T-helper 1 cell (primary cell): ENCODE measurements at places on chromosomes 6 and 20.

DNA sequence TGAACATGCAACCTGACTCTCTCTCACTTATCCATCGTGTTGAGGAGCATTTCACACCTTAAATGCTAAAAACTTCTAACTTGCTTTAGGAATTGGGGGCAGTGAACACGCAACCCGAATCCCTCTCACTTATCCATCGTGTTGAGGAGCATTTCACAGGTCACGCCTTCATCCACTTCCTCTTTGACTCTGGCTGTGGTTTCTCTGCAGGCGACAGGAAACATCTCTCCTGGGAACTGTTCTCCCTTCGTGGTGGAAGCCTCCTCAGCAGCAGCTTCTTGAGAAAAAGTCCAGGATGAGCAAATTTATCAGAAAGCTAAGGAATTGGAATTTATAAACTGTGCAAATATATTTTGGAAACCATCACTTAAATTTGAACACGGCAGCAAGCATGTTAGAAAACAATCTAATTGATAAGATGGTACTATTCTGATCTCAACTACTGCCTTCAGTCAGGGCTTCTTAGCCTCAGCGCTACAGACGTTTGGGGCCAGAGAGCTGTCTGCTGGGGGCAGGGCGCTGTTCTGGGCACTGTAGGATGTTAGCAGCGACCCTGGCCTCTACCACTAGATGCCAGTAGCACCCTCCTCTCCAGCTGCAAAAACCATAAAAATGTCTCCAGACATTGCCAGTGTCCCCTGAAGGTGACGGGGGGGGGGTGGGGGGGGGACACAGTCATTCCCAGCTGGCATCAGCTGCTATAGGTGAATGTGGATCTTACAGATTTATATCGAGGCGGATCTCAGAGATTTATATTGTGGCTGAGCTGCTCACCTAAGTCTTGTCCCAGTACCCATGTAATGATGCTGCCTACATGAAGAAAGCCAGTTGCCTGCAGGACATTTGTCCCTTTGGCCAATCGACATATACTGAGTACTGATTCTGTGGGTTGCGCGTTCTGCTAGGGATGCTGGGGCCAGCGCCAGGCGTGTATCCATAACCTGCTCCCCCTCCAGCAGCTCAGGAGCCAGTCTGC is 26.2 kb downstream of the CTCFL start:
- peak; percentile 12 for DNase-seq

DNA sequence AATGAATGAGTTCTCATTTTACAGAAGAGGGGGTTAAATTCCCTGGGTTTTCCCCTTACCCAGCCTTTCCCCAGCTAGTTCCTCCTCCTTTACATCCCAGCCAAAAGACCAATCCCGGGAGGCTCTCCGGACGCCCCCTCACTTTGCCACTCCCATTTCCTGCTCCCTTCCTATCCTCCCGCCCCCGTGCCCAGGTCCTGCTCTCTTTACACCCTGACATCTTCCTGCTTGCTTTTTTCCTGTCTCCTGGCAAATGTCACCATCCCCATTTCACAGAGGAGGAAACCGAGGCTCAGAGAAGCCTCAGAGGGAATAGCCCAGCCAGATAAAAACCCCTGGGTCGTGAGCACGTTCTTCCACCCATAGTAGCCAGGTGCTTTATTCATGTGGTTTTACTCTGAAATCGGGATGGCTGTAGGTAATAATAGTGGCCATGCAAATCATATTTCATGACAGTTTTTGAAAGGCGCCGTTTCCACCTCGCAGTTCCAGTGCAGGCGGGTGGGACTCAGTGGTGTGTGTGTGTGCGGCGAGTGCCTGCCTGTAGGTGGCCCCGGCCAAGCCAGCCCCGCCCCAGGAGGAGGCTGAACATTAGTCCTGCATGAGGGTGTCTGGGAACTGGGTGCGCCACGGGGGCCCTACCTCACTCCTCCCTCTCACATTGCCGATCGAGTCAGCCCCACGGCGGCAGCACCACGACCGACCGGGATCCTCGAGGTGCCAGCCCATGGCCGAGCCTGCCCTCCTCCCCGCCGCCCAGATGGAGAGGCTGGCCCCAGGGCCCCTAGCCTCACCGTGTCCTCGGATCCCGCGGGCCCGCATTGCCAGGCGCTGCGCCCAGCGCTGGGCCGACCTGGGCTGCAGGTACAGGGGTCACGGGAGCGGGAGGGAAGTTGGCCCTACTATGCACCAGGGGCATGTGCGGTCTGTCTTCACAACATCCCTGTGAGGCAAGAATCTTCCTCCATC is at the start of gene ARHGAP40:
ARHGAP40 (plus strand) TSS at position 594 of the 969 bp plus-strand sequence.
- DNase-seq = no peak

DNA sequence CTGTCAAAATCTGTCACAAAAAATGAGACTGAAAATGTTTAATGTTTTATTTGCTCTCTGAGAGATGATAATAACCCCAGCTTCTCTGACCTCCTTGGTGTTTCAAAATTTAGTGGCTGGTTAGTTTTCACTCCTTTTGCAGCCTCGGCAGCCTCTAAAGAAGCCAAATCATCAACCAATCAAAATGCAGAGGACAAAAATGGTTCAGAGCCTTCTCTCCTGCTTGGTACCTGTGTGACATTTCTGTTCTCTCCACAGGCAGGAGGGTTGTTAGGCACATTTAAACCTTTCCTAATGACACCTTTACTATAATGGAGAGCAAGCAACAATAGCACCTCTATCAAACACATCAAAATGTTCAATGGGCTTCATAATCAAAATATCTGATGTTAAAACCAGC is 375.5 kb downstream of the HACE1 start:
- no peak for DNase-seq

GRCh38 chr6:26165261-26165790 is 78.1 kb downstream of the HFE start:
- no peak for DNase-seq

- no peak for DNase-seq
Measured at GRCh38 chr20:8877294-8877693, 191.6 kb upstream of the PLCB4 start.

DNA sequence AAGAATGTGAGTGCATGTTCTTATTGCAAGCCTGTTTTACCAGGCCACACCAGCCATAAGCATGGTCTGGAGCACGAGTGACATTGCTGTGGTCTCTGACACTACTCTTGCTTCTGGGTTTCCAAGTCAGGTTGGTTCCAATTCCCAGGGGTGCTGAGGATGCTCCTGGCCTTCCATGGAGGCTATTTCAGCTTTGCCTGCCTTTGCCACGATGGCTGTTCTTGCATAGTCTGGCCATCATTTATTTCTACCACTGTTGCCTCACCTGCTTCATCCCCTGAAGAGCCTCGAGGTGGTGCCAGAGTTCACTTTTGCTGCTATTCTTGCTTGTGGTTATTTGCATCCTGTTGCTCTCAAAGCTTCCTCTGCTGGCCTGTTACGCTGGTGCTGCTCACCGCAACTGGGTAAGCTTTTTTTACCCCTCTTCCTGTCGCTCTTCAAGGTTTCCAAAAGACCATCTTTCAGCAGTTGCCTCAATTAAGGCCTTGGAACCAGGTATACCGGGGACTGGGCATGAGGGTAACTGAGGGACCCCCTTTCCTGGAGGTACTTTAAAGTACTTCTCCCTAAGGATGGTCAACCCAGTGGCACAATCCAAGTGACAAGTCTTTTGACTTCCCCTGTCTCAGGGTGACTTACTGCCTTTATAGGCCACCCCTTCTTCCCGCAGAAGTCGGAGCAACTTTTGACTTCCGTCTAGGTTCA is 64.5 kb downstream of the AKAP7 start:
- peak; percentile 55 for DNase-seq

DNA sequence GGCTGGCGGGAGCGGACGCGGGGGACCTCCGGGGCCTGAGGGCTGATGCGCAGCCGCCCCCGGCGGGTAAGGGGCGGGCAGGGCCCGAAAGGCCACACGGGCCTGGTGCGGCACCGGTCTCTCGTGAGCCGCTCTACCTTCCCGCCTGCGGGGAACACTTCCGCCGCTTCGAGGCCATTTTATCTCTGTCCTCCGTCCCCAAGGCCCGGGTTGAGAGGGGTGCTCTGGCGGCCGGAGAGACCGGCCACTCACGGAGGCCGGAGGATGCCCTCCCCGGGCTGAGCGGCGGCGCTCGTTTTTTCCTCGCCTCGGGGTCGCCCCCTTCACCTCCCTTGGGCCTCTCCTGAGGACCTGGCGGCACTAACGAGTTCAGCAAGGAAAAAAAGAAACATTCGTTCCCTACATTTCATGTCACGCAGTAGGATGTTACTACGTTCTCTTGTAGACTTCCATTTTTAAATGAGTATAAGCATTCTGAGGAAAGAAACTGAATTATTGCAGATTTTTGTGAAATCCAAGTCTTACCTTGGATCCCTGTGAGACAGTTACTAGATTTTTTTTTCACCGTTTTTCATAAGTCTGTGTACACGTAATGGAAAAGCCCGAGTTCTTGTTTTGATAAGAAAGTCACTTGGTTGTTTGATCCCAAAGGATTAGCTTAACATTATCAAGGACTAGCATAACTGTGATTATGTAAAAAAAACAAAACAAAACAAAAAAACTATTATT is 575 bp downstream of the WTAP start:
- DNase-seq = no peak

- no peak for DNase-seq
Measured at GRCh38 chr20:16007962-16008361, 565.3 kb downstream of the KIF16B start.

- no peak for DNase-seq
Measured at GRCh38 chr6:6176586-6177228, 143.8 kb downstream of the F13A1 start.

DNA sequence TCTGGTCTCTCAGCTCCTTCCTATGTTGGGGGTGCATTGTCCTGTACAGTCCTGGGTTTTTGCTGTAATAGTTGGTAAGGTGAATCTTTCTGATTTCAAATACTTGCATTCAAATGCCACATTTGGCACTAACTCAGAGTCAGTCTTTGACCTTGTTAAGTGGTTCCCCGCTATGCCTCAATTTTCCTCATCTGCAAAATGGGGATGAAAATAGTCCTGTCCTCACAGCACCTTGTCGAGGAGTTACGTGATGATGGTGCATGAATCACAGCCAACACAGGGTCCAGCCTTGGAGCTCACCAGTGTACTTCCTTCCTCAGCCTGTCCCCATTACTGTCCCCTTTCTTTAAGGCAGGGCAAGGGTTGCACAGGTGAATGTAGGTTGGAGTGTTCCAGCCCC is 1.1 kb downstream of the WFDC5 start:
- no peak for DNase-seq

DNA sequence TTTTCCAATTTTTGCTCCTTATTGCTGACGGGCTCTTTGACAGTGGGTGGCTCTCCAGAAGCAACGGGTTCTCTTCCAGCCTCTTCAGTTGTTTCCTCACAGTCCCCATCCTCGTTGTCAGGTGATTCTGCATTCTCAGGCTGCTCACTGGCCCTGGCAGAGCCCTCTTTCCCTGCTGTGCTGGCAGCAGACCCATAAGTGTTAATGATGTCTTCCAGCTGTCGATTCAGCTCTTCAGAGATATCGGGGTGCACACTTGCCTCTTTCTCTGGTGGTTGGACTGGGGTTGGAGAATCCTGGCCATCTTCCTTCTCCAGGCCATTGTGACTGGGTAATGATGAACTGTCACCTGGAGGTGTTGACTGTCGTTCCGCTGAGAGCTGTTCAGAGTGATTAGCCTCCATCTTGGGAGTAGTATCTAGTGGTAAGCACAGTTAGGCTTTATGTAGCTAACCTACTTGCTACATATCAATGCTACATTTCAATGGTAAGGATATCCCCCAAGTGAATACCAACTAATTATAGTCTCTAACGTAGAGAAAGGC is 3.2 kb downstream of the TXLNB start:
- no peak for DNase-seq

DNA sequence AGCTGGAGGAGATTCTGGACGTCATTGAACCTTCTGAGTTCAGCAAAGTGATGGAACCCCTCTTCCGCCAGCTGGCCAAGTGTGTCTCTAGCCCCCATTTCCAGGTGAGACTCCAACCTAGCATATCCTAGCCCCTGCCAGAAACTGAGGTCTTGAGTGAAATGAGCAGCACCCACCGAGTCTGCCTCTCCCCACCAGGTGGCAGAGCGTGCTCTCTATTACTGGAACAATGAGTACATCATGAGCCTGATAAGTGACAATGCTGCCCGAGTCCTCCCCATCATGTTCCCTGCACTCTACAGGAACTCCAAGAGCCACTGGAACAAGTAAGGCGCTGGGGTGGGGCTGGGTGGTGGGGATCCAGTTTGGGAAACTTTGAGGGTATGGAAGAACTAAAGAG is 4.6 kb downstream of the MEA1 start:
- DNase-seq = no peak

DNA sequence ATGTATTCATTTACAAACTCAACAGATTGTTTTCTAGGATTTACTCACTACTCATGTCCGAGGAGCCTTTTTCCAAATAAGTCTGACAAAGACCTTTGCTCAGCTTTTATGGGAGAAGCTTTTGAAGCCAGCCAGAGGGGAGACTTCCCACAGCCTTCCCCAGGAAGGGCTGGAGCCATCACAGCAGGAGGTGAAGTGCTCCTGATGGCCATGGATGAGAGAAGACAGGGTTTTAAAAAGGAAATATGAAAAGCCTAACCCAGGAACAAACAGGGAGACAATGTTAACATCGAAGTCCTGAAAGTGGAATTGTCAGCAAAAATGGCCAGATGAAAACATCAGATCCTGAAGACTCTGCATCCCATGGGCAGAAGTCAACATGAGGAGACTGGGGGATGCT is 11.6 kb upstream of the TAGAP start:
- no peak for DNase-seq

GRCh38 chr6:15520626-15521203 is 142.1 kb downstream of the DTNBP1 start:
- DNase-seq = no peak

GRCh38 chr6:38396209-38396608 is 243.5 kb downstream of the BTBD9 start:
- DNase-seq = no peak

GRCh38 chr6:104771258-104771832 is 88.4 kb downstream of the HACE1 start:
- DNase-seq = no peak

DNA sequence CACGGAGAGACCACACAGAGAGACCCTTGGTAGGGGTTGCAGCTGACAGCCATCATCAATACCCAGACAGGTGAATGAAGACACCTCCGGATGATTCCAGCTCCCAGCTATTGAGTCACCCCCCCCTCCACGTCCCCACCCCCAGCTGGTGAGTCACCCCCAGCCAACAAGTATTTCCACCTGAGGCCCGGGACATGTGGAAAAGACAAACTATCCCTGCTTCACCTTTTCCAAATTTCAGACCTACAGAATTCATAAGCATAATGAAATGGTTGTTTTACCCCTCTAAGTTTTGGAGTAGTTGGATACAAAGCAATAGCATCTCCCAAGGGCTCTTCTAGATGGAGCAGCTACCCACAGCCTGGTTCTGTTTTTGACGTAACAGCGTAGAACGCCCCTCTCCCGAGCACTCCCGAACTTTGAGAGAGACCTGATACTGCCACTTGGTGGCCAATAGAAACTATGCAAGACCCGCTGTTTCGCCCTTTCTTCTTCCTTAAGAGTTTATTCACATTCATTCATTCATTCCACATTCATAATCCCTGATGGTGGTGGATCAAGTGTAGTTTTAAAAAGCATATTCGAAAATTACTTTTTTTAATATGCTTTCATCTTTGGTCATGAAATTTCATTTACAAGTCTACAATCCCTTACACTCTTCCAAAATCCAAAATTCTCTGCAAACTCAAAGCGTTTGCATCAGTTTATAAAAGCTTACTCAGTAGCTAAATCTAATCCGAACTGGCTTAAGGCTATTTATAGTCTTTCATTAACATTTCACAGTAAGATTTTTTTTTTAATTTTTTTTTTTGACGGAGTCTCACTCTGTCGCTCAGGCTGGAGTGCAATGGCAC is 15.1 kb upstream of the PPP1R16B start:
- peak; percentile 19 for DNase-seq
